Endothelial cell of coronary artery (primary cell): ENCODE measurements at places on chromosomes 5 and 9. TPM values are rescaled to one million over a fixed set of nuclear protein-coding genes. Genes with fewer than 3 reads are reported as not detected.

GALNT12 gene
- 0.66 and 1.2 TPM in 2 replicates for total RNA-seq

CKMT2 gene
- total RNA-seq = 0.19 TPM in 1 of 2 replicates, not detected in the other

SMIM33 gene
- total RNA-seq = not detected in 2 replicates

CYLC2 gene
- not detected in 2 replicates for total RNA-seq

MYOT gene
- total RNA-seq = not detected in 2 replicates

LHX6 gene
- 0.27 and 1.3 TPM in 2 replicates for total RNA-seq

LAMC3 gene
- under 0.01 TPM in 1 of 2 replicates, not detected in the other for total RNA-seq

NFIB gene
- total RNA-seq = 74.6 and 103 TPM in 2 replicates

PNPLA7 gene
- total RNA-seq = 0.36 and 0.47 TPM in 2 replicates

FREM1 gene
- total RNA-seq = 0.09 and 0.18 TPM in 2 replicates

C5orf46 gene
- total RNA-seq = 0.18 and 22.4 TPM in 2 replicates

UNC5A gene
- total RNA-seq = 0.36 and 0.66 TPM in 2 replicates

TMEM161B gene
- total RNA-seq = 8.0 and 10.4 TPM in 2 replicates

SPEF2 gene
- total RNA-seq = 1.1 and 1.3 TPM in 2 replicates

ISCA1 gene
- 18.1 and 20.0 TPM in 2 replicates for total RNA-seq

STK32A gene
- under 0.01 and 0.38 TPM in 2 replicates for total RNA-seq

SPINK7 gene
- not detected in 2 replicates for total RNA-seq

TMEM215 gene
- total RNA-seq = not detected in 2 replicates

SLC36A3 gene
- total RNA-seq = not detected in 2 replicates
